ENCODE measurements at places on chromosomes 16 and 17.

GRCh38 chr17:34006126-34006525 lies 249.0 kb upstream of the CCL2 start:
- DNase-seq, result no peak

DNA sequence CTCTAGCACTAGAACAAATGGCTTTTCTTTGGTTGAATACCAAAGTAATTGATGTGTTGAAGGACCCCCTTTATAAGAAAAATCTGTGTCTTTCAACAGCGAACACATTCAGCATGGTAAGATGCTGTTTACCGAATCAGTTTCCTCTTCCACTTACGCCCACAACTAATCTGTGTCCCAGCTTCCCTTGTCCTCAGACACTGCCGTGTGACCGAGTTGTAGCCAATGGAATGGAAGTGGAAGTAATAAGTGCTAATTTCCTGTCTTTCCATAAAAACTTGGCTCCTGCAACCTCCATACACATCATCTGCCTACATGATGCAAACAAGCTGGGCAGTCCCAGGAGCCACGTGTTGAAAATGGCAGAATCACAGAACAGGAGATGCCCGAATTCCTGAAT lies 10.4 kb downstream of the CDIPT start:
- no peak for DNase-seq

DNA sequence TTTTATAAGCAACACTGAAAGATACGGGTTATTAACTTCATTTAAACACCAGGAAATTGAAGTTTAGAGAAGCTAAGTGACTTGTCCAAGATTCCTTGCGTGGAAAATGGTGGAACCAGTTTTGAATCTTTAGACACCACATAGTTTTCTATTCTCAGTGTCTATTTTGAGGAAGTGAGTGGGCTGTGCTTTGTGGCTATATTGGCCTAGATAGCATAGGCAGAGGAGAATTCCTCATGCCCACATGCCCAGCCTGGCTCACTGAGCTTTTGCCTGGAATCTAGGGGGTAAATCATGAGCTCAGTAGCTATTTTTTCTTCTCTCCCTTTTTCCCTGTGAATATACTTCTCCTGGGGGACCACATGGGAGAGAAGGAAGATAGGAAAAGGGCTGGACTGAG lies 431.3 kb downstream of the HS3ST3B1 start:
- DNase-seq, result no peak

GRCh38 chr17:8872705-8873435 lies 5.4 kb upstream of the PIK3R6 start:
- no peak for DNase-seq

Data from ELF-1 (cell line).